ENCODE measurements at places on chromosomes 12 and 14.

GRCh38 chr14:91059576-91060350 lies 678 bp downstream of the RPS6KA5 start:
- peak; percentile 63 for DNase-seq

GRCh38 chr12:68824597-68825250 lies 16.7 kb downstream of the MDM2 start:
- DNase-seq = no peak

DNA sequence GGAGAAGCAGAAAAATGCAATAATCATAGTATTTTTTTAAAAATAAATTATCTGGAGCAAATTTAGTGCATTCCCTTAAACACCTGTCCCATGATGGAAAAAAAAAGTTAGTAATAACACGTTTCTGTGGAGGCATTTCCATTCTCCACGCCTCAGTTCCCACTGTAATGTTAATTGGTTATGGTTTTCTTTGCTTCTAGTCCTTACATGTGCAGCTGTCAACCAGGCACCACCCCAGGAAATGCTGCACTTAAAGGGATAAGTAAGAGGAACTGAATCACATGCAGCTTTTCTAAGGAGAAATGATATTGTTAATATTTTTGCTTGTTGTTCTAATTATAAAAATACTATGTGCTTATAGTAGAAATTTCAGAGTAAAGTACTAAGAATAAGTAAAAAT lies 240.3 kb downstream of the ZFP36L1 start:
- DNase-seq = no peak

DNA sequence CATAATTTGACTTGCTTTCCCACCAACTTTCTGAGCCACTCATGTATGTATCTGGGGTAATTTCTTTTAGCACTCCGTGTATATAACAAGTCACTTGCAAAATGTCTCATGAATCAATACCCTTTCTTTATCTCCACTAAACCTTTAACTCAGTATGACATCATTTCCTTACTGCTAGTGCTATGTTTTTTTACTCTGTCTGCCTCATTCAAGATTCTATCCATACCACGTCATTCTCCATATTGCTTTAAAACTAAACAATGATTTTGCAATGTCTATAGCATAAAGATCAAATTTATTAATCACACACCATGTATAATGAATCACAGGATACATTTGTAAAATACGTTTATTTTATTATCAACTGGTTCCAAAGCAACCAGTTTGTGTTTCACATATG lies 178.2 kb downstream of the PIK3C2G start:
- DNase-seq = no peak

GRCh38 chr12:97927977-97928376 lies 465.4 kb downstream of the RMST start:
- DNase-seq = no peak

DNA sequence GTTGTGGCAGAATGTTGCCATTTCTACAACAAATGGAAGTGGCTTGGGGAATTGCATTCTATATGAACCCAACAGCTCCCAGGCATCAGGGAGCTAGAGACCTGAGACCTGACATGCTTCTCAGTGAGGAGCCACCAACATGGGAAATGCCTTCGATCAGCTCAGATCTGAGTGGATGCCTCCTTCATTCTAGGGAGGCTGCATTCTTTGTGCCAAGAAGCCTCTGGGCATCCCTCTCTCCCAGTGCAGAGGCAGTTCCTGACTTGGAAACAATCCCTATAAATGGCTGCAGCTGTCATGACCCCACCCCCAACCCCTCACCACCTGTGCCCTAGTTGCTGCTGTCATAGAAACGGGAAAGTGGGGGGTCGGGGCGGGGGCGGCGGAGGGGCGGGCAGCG lies 196.3 kb downstream of the PPM1H start:
- DNase-seq = no peak

GRCh38 chr14:42572032-42572431 lies 965.4 kb downstream of the LRFN5 start:
- DNase-seq = no peak

DNA sequence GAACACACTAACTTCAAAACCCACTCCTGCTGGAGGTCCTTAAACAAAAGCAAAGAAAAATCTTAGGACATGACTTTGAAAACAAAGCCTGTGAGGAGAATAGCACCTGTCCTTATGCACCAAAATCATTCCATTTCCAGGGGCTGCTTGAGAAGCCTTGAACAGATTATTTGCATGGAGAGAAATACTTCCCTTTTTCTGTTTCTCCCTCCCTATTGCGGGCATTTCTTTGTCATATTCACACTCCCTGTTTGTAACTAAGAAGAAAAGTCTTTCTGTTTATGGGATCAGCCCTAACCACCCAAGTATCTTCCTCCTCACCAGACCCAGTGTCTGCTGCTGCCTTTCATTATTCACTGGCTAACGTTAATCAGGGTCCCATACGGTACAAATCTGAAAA lies 218.8 kb downstream of the DPF3 start:
- DNase-seq = no peak
